ENCODE measurements at places on chromosomes 5 and 9.

DNA sequence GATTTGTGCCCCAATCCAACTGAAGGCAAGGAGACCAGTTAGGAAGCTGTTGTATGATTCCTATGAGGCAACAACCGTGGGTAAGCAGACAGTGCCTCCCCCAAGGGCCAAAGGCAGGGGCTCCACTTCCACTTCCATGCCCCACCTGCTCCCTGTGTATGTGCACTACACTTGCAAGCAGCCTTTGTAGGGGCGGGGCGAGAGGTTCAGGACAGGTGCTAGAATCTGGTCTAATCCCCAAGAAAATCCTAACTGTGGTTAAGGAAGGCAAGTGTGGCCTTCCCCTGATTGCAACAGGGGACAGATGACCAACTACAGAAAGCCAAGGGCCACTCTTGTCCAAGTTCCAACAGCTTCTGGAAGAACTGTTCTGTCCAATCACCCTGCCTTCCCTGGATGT lies 41.7 kb downstream of the B4GALT1 start:
- DNase-seq: no peak

DNA sequence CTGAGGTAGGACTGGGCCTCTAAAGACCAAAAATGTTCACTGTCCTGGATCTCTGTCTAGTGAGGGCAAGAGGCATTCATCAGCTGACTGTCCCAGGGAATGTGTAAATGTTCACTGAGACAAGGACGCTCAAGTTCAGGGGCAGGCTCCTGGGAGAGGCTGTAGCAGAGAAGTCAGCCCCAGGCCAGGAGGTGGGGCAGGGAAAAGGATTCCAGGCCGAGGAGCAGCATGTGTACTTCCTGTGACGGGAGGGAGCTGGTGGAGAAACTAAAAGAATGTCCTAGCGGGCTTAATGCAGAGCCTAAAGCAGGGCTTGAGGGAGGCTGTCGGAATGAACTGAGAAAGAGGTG lies 205.8 kb downstream of the GABBR2 start:
- DNase-seq: no peak

GRCh38 chr5:16693879-16694278 lies 77.1 kb upstream of the RETREG1 start:
- no peak for DNase-seq

- no peak for DNase-seq
Observed at GRCh38 chr9:8859416-8859815, 1059.8 kb upstream of the DMAC1 start.

GRCh38 chr9:135890190-135891026 lies 16.9 kb downstream of the CAMSAP1 start:
- no peak for DNase-seq

- DNase-seq: no peak
Observed at GRCh38 chr9:99896119-99896518, 10.3 kb upstream of the STX17 start.

GRCh38 chr5:131212471-131213021 lies 41.8 kb downstream of the LYRM7 start:
- DNase-seq: no peak

DNA sequence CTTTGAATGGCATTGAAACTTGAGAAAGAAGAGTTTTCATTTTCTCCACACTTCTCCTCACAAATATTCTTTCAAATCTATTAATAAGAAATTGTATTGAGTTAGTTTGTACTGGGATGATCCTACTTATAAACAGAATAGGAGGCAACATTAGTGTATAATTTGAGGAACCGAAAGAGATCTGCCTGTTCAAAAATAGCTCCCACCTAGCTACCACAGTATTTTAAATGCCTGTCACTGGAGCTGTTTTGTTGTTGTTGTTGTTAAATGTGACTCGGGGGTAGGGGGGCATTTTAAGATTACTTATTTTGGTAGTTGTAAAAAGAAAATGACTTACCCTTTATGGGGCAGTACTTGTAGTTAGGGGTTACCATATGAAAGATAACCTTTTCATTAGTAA lies 20.1 kb upstream of the HAPLN1 start:
- no peak for DNase-seq

- DNase-seq: no peak
Observed at GRCh38 chr5:142872217-142872616, 102.0 kb downstream of the ARHGAP26 start.

- DNase-seq: no peak
Observed at GRCh38 chr5:111277061-111277460, 52.9 kb downstream of the CAMK4 start.

DNA sequence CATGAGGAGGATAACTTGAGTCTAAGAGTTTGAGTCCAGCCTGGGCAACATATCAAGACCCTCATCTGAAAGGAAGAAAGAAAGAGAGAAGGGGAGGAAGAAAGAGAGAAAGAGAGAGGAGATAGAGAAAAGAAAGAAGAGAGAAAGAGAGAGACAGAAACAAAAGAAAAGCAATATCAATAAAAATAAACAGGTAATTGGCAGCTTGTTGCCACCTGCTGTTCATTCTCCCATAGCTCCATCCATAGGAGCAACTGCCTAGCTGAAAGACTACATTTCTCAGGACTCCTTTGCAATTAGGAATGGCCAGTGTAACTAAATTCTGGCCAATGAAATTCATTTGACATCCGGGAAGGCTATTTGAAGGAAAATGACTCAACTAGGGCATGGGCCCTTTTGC lies 4.6 kb upstream of the TTC39B start:
- DNase-seq: no peak

DNA sequence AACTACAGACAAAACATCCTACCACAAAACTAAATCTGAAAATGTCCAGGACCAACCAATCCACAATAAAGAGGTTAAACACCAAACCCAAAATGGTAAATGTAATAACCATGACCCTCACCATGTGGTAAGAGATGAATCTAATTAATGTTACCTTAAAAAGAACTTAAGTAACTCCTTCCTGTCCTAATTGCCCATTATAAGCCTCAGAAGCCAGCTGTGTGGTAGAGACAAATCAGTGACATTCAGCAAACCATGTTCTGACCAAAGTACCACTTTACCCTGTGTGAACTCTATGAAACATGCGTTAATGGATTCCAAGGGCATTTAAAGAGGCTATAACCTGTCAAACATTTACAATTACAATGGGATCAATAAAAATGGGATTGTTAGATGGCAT lies 25.0 kb downstream of the LPAR1 start:
- no peak for DNase-seq

- no peak for DNase-seq
Observed at GRCh38 chr5:109688630-109688969, 1.1 kb upstream of the MAN2A1 start.

DNA sequence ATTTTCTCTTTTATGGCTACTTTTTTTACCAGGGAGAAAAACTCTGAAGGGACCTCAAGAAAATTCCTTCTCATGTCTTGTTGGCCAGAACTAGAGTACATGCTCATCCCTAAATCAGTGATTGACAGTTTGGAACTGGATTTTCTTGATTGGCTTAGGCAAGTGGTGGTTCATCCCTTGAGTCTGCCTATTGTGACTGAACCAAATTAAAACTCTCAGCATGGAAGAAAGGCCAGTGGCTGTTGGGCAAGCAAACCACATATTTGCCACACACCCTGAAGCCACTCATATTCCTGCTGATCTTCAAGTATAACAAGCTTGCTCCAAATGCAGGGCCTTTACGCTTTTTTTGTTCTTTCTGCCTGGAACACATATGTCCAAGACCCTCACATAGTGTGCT lies 7.2 kb upstream of the HOMER1 start:
- no peak for DNase-seq

DNA sequence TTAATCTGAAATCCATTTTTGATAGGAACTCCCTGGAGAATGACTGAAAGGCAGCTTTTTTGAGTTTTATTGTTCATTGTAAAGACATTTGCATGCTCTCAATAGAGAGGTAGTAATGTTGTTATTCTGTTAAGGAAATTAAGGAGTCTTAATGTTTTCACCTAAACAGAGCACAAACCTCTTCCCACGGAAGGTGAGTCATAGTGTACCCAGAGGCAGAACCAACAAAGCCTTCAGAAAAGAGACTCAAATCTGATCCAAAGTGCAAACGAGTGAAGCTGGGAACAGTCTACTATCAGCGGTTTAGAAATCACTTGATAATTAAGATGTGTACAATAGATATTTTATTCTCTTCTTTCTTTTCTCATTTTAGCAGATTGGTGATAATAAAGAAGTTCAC lies 470.5 kb downstream of the PLK2 start:
- DNase-seq: no peak

- no peak for DNase-seq
Observed at GRCh38 chr9:99835142-99835541, 13.5 kb downstream of the NR4A3 start.

DNA sequence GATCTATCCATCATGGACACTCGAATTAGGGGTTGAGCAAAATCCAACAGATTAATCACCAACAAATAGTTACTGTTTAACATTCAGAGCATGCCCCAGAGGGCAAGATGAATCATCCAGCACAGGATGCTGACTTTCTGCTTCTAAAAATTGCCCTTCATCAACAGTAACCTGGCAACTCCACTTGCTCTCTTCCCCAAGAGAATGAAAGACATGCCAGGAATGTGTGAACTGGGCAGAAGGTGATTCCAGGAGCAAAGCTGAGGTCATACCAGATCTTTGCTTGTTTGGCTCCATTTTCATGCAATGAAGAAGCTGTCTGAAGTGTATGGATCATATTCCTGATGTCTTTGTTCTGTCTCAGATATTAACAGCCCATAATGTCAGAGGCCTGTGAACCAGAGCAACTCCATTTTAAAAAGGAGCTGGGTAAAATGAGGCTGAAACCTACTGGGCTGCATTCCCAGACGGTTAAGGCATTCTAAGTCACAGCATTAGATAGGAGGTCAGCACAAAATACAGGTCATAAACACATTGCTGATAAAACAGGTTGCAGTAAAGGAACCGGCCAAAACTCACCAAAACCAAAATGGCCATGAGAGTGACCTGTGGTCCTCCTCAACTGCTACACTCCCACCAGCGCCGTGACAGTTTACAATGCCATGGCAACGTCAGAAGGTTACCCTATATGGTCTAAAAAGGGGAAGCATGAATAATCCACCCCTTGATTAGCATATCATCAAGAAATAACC lies 2.5 kb upstream of the ZNF367 start:
- no peak for DNase-seq

GRCh38 chr9:121292801-121293241 lies 24.9 kb downstream of the GSN start:
- no peak for DNase-seq

DNA sequence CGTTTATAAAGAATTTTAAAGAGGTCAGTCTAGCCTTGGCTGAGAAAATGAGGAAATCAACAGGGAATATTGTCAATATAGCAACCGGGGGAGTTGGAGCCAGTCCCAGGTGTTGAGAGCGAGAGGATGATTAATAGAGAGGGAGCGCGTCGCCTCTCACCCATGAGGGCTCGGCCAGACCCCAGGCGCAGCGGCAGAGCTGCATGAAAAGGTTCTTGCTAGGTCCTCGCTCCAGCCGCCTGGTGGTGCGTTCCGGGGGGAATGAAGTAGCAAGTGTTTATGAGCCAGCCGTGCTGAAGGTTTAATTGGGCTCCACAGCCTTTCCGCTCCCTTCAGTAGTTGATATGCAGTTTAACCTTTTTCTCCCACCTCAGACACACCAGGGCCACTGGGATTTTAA lies 167.3 kb upstream of the IRX1 start:
- no peak for DNase-seq

DNA sequence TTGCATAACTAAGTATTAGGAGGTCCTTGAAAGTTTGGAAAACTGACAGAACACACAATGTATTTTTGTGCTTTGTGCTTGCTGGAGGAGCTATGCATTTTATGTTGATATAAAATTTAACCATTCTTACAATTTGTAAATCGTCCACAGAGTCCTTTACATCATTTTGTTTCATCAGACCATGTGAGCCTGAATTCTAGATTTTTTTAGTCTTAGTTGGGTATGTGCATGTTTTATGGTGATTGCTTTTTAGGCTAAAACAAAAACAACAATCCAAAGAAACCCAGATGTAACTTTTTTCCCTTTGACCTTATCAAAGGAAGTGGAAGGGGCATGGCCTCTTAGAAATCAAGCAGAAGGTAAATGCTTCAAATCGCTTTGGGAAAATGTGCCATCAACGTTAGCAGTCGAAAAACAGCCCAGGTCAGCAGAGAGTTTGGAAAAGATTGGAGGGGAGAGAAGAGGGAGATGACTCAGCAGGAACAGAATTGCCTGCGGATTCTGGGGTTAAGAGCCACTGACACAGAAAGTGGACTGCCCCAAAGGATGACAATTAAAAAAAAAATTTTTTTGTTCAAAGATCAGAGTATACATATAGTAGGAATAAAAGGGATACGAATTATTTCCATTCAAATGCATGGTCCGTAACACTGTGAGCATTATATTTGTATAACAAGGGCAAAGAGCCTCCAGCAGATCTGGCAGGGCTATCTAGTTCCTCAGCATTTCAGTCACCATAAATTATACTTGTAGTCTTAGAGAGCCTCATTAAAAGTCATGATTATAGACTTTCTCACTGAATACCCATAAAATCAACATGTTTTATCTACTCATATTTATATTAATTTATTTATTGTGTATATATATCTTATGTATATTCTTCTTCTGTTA lies 253.5 kb upstream of the HAPLN1 start:
- DNase-seq: no peak

- peak; percentile 61 for DNase-seq
Observed at GRCh38 chr9:124216474-124217176, 41.1 kb upstream of the NEK6 start.

GRCh38 chr5:61394078-61394704 lies 62.1 kb downstream of the ZSWIM6 start:
- no peak for DNase-seq

GRCh38 chr5:20360263-20360662 lies 372.3 kb upstream of the CDH18 start:
- DNase-seq: no peak

DNA sequence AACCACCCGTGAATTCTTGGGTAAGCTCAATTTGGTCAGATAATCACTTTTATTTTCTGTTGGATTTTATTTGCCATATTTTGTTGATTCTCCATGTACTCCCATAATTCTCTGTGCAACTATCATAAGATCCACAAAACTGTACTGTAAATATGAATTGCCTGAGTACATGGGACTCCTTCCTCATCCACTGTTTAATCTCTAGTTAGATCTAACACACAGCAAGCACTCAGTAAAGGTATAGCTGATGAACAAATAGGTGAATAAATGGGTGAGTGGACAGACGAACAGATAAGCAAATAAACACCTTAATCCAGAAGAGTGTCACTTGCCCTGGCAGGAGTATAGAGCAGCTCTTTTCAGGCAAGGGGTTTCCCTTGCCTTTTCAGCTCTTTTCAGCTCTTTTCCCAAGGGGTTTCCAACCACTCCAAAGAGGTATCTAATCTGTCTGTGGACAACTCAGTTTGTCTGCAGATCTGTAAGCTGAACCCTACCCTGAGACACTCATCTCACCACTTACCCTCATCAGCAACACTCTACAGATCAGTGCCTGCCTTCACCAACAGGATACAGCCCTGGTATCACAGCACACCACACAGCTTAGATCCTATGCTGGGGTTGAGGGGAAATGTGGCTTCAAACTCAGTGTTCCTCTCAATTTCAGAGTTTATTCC lies 51.2 kb downstream of the SIL1 start:
- no peak for DNase-seq

GRCh38 chr5:150044329-150044681 lies 42.0 kb downstream of the CSF1R start:
- no peak for DNase-seq

- DNase-seq: no peak
Observed at GRCh38 chr5:66993882-66994281, 202.7 kb downstream of the CD180 start.

- DNase-seq: no peak
Observed at GRCh38 chr9:136965771-136966484, 11.4 kb upstream of the PTGDS start.
